ENCODE measurements at places on chromosomes 2 and 18. TPM values are rescaled to one million over a fixed set of nuclear protein-coding genes. Genes with fewer than 3 reads are reported as not detected.

- DNase-seq, result no peak
Observed at GRCh38 chr2:192161656-192162290, 33.0 kb downstream of the TMEFF2 start.

GRCh38 chr18:10086458-10087210 lies 172.8 kb downstream of the VAPA start:
- DNase-seq, result no peak

- no peak for DNase-seq
Observed at GRCh38 chr2:5561006-5561405, 131.2 kb upstream of the SOX11 start.

The ATG9A gene
- 64.5 TPM for total RNA-seq

- no peak for DNase-seq
Observed at GRCh38 chr2:162017233-162017632, 56.8 kb downstream of the DPP4 start.

DNA sequence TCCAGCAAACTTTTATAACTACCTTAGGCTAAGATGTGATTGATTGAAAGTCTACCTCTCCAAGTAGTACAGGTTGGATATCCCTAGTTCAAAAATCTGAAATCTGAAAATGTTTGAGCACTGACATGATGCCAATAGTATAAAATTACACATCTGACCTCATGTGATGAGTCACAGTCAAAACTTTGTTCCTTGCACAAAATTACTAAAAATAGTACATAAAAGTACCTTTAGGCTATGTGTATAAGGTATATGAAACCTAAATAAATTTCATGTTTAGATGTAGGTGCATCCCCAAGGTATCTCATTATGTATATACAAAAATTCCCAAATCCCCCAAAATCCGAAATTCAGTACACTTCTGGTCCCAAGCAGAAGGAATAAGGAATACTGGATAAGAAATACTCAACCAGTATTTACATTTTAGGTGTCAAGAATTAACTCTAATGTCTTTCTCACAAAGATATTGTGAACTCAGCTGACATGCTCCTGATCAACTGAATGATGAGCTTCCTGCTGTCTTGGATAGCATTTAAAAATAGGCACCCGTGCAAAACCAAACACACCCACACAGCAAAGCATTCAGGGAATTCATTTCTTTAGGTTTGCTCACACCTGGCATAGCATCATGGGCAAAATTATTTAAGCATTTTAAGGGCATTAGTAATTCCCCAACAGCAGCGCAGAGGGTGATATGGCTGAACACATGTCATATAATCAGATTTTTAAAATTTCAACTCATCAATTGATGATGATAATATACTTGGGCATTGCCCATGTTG lies 497.4 kb upstream of the MEIS1 start:
- DNase-seq, result no peak

- no peak for DNase-seq
Observed at GRCh38 chr2:72183016-72183415, 35.4 kb upstream of the CYP26B1 start.

DNA sequence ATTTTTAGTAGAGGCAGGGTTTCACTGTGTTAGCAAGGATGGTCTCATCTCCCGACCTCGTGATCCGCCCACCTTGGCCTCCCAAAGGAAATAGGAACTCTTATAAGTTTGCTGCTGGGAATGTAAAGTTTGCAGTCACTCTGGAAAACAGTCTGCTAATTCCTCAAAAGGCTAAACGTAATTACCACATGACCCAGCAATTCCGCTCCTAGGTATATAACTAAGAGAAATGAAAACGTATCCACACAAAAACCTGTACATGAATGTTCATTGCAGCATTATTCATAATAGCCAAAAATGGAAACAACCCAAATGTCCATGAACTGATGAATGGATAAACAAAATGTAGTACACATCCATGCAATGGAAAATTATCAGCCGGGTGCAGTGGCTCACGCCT lies 21.9 kb upstream of the ATRAID start:
- no peak for DNase-seq

GRCh38 chr2:223269386-223269785 lies 217.4 kb downstream of the KCNE4 start:
- DNase-seq, result no peak

The EGR4 gene
- not detected for total RNA-seq

DNA sequence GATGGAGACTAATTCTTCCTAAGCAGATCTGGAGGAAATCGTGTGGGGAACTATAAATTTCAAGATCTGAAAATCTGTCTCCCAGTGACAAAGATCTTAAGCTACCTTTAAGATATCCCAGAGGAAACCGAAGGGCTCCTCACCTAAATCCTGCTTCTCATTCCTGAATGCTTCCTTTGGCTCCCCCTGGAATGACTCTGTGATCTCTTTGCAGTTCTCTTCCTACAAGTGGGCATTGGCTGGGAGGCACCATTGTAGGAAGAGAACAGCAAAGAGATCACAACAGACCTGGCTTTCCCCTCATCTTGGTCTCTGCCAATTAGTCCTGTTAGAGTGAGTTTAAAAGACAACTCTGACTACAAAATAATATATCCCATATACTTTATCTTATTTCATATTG lies 70.0 kb upstream of the KCNH7 start:
- no peak for DNase-seq

DNA sequence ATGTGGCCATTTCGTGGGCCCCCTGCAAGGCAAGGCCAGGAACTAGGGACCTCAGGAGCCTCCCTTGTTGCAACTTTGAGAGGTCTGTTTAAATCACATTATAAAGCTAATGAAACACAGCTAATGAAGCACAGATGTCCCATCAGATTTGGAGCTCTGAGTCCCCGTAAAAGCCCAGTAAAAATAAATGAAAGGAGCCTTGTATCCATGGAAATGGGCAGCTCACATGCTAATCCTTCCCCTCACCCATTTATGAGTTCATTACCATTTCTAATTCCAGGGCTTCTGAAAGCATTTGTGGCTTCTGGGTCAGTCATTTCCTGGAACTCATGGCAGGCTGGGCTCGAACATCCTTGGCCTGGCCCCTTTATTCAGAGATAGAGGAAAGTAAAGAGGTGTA lies 274.8 kb downstream of the SS18 start:
- no peak for DNase-seq

DNA sequence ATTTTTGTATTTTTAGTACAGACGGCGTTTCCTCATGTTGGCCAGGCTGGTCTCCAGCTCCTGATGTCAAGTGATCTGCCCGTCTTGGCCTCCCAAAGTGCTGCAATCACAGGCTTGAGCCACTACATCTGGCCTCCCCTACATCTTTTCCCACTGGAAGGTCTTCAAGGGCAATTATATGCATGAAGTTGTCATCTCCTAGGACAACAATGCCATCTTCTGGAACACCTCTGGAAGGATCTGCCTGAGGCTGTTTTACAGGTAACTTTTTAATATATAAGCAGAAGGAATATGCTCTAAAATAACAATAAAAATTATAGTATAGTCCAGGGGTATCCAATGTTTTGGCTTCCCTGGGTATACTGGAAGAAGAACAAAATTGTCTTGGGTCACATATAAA lies 321.4 kb downstream of the AFF3 start:
- no peak for DNase-seq

GRCh38 chr2:191777351-191777750 lies 69.5 kb downstream of the CAVIN2 start:
- DNase-seq, result no peak

The MC2R gene
- 101 TPM for total RNA-seq

The NUP35 gene
- 25.3 TPM for total RNA-seq

The CDK5R2 gene
- total RNA-seq, result not detected

The MAB21L4 gene
- not detected for total RNA-seq

GRCh38 chr18:40159141-40160017 lies 1795.7 kb upstream of the PIK3C3 start:
- no peak for DNase-seq

GRCh38 chr2:217055624-217056023 lies 195.8 kb upstream of the TNP1 start:
- no peak for DNase-seq

DNA sequence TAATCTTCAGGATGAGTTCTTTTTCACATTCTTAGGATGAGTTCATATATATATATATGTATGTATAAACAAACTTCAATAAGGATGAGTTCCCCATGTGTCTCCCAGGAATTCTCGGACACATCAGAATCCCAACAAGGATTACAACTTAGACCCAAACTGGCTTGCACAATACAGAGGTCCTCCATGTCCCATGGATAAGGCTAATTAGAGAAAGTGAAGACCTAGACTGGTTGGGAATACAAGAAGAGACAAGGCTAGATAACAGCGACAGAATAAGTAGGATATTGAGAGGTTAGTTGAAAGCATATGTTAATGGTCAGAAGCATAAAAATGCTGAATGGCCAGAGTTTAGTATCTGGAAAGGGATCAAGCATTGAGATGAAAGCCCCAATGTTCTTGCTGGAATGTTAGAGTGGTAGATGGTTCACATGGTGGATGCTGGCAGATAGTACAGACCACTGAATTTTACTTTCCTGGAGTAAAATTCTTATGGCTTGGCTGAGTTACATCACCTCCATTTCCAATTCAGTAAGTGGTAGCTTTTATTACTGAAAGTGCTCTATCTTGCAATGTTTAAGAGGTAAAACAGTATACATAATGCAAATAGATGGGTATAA lies 154.9 kb upstream of the EPHA4 start:
- DNase-seq, result no peak

DNA sequence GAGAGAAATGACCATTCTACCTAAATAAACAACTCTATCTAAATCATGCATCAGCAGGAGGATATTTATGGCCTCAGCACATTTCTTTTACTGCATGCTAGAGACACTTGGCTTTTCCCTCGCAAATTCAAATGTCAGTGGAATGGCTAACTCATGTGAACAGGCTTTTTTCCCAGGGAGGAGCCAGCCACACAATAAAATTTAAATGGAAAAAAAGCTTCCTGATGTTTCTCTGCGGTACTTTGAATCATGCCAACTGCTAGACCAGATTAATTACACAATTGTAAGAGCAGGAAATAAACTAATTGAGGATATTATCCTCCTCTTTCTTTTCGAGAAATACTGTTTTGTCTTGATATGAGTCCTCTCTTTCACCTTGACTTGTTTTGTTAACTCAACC lies 676.3 kb downstream of the IRS1 start:
- DNase-seq, result no peak

DNA sequence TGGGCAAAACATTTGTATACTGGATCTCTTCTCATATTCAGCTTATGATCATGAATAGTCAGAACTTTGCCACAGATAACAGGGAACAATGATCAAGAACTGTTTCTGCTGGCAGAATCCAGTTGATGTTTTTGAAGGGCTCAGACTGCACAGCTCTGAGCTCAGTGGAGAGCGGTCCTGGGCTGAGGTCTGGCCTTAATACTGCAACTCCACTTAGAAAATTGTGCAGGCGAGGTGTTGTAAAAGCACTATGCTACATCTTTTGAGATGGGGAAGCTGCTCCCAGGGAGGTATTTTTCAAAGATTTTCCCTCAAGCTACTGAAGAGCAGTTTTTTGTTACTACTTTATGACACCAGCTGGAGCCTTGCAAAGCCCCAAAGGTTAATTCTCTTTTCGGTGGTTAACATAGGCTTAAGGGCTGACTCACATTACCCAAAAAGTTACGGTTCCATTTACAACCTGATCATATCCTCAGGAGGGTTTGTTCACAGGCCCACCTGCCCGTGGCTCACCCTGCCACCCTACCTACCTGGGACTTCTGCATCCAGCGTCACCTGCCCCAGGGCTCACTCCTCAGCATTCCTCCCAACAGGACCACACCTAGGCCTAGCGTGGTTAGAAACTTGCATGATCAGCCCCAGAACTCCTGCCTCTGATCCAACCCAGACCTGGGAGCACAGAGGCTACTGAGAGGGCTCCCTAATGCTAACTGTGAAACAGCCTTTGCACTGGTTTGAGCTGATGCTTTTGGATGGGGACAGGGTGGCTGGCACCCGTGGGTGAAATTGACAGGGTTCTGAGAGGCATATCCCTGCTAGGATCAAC lies 114.4 kb downstream of the NCK2 start:
- no peak for DNase-seq

The MEIS1 gene
- total RNA-seq, result 257 TPM

- DNase-seq, result no peak
Observed at GRCh38 chr2:129912871-129913694, 66.4 kb upstream of the RAB6C start.

GRCh38 chr2:168116448-168116847 lies 130.9 kb downstream of the STK39 start:
- DNase-seq, result no peak

GRCh38 chr2:230987137-230988020 lies 8.5 kb upstream of the SPATA3 start:
- peak; percentile 78 for DNase-seq

GRCh38 chr2:150974234-150974633 lies 287.4 kb downstream of the RBM43 start:
- no peak for DNase-seq

- no peak for DNase-seq
Observed at GRCh38 chr2:173196080-173196479, 120.4 kb downstream of the MAP3K20 start.

The TLX2 gene
- not detected for total RNA-seq

DNA sequence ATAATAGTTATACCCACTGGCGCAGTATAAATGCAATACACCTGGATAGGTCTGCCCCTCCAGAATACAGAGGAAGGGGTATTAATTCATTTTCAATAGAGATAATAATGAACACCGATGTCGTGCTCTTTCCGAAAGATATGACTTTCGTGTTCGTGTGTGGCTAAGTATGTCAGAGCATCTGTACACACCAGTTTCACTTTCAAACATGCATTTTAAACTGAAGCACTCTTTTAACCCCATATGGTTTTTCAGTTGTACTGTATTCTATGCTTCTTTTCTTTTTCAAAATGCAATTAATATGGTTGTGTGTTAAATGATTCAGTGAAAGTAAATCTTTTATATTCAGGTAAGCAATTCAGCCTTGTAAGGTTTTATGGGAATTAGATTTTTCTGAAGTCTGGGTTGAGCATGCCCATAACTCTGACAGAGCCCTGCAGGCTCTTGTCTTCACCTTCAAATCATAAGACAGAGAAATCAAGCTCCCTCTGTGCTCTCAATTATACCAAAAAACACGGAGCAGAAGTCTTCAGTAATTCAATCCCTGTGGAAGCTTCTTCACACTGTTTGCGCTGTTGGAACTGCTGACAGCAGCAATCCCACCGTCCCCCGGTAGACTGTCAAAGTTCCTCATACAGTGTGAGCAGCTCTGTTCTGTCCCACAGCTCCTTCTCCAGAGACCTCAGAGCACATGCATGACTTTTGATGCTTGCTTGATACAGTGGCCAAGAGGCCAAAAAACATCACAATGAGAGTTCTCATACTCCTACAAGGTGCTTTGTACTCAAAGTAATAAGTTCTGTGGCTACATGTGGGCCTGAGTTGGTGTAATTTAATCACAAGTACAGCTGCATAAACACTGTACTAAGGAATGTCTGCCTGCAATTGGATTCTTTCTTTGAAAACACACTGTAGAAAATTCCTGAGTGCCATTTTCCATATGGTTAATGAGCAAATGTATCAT lies 186.8 kb downstream of the ZNF521 start:
- DNase-seq, result no peak

The UGT1A10 gene
- total RNA-seq, result not detected

GRCh38 chr2:76633276-76633921 lies 888.8 kb downstream of the LRRTM4 start:
- DNase-seq, result no peak
